Non-pigmented ciliary epithelial cell (primary cell): ENCODE measurements at places on chromosomes 1 and 21.

DNA sequence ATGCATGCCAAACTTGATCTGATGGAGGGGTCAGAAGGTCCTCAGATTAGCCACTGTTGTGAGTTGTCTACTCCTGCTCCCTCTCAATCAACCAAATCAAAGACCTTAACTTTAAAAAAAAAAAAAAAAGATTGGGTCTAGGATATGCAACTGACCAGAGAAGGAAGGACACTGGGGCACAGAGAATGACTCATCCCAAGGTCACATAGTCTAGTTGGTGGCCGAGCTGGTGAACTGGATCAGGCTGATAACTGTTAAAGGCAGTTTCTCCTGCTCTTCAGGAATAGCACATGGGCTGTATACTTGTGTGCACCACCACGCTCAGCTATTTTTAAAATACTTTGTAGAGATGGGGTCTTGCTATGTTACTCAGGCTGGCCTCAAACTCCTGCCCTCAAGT is 14.8 kb upstream of the S100A7 start:
- DNase-seq: no peak

GRCh38 chr21:33470701-33471100 is 9.1 kb downstream of the TMEM50B start:
- DNase-seq: no peak

DNA sequence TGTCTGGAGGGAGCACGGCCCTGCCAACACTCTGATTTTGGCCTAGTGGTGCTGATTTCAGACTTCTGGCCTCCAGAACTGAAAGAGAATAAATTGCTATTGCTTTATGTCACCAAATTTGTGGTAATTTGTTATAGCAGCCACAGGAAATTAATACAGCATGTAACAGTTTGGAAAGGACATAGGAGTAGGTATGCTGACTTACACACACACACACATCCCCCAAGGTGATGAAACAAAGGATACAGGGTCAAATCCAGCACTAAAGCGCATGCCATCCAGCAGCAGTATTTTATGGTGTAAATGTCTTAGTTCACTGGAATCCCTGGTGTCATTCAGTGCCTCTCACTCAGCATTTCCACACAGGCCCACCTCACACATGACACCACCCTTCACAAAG is 72.2 kb upstream of the MAN1A2 start:
- DNase-seq: no peak

- no peak for DNase-seq
Measured at GRCh38 chr1:184860985-184861754, 106.5 kb upstream of the EDEM3 start.

DNA sequence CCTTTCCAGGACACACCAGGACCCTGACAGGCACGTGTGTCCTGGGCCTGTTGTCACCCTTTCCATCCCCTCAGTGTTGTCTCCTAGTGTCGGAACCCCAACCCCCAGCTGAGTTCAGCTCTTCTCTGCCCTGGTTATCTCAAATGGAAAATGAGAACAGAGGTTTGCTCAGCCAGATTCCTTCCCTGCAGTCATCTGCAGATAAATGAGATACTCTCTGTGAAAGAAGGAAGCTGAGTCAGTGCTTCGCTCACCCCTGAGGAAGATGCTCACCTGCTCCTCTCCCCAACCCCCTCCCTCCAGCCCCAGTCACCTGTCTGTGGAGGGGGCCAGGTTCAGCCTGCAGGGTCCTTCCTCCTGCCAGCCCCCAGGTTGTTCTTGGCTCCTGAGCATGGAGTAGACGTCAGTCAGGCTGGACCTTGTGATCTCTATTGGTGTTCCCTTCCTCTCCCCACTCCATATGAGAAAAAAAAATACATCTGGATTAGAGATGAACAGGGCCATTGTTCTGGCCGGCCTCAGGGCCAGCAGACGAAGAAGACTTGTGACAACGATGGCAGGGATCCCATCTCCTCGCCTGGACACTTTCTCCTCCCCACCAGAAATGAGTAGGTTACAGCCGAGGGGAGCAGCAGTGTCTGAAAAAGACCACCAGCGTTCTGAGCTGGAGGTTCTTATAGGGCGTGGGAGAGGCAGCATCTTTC is 20.9 kb downstream of the PHGDH start:
- DNase-seq: no peak

DNA sequence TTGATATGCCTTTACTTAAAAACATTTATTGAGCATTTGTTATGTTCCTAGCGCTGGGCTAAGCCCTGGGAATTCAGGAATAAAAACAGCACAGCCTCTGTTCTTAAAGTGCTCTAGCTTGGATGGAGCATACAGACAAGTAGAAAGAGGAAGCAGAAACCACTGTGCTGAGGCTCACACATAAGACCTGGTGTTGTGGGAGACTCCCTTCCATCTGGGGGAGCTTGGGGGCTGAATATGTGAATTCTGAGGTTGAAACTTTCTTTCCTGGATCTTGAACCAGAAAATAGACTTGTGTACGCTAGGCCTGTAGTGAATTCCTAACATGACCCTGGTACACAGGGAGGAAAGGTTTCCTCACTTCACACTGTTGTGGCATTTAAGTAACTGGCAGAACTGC is 209.9 kb downstream of the ZNF326 start:
- DNase-seq: no peak

GRCh38 chr1:183734543-183735036 is 70.3 kb upstream of the RGL1 start:
- DNase-seq: no peak

DNA sequence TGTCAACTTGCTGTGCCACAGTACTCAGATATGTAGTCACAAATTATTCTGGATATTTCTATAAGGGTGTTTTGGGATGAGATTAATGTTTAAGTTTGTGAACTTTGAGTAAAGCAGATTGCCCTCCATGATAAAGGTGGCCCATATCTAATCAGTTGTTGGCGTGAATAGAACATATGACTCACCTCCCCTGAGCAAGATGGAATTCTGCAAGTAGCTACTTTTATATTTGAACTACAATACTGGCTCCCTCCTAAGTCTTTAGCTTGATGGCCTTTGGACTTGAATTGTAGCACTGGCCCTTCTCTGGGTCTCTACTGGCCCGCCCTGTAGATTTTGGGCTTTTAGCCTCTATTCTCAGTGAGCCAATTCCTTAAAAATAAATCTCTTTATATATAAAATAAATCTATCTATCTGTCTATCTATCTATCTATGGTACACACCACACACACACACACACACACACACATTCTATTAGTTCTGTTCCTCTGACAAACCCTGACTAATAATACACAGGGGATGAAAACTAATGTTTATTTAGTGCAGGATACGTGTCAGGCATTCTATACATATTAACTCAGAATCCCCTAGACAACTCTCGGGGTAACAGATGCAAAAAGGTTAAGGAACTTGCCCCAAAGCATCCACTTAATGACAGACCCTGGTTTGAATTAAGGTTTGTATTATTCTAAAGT is 37.9 kb upstream of the PDC start:
- peak; percentile 54 for DNase-seq

DNA sequence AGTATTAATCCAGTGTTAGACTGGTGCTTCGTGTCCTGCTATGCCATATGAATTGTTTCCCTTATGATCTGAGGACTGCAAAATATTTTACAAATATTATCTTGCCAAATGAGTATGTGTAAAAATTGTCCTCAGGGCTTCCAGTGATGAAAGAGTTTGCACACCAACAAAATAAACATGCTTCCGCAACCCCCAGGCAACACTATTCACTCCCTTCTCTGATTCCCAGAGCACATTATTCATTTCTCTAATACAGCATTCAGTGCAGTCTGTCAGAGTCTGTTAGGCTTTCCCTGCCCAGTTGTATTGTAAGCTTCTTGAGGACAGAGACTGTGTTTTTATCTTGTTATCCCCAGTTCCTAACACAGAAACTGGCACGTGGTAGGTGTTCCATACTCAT is 409.9 kb upstream of the C1orf87 start:
- no peak for DNase-seq

DNA sequence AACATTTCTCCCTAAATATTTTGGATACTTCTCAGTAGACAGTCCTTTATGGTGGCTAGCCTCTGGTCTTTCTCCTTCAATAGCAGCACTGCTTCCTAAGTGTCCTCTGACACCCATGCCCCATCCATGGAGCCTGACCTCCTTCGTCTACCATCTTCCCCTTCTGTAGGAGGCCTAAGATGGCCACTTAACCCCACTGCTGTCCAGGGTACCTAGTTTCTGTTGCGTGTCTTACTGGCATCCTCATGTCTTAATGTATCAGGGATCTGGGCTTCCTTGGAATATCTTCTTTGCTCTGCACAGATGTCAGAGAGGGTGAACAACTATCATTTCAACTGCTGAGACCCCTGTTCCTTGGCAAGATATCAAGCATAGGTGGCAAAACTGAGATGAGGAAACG is 5.4 kb upstream of the KIRREL1 start:
- no peak for DNase-seq

- peak; percentile 62 for DNase-seq
Measured at GRCh38 chr1:67339623-67340343, 32.1 kb downstream of the IL12RB2 start.

GRCh38 chr1:205576011-205576410 is 55.8 kb downstream of the ELK4 start:
- no peak for DNase-seq

- no peak for DNase-seq
Measured at GRCh38 chr1:65066419-65066765, 81.6 kb upstream of the AK4 start.

GRCh38 chr1:31346785-31347184 is 26.1 kb downstream of the FABP3 start:
- no peak for DNase-seq

DNA sequence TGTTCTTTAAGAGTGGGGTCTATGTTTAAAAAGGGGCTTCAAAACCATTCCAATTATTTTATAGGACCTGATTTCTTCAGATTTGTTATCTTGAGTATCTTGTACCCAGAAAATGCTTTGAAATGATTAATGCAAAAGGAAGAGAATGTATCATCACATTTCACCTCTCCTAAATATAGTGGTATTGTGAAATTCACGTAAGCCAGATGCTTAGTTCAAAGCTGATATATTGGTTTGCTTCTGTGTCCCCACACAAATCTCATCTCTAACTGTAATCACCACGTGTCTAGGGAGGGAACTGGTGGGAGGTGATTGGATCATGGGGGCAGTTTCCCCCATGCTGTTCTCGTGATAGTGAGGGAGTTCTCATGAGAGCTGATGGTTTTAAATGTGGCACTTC is 8.5 kb downstream of the SOAT1 start:
- no peak for DNase-seq

DNA sequence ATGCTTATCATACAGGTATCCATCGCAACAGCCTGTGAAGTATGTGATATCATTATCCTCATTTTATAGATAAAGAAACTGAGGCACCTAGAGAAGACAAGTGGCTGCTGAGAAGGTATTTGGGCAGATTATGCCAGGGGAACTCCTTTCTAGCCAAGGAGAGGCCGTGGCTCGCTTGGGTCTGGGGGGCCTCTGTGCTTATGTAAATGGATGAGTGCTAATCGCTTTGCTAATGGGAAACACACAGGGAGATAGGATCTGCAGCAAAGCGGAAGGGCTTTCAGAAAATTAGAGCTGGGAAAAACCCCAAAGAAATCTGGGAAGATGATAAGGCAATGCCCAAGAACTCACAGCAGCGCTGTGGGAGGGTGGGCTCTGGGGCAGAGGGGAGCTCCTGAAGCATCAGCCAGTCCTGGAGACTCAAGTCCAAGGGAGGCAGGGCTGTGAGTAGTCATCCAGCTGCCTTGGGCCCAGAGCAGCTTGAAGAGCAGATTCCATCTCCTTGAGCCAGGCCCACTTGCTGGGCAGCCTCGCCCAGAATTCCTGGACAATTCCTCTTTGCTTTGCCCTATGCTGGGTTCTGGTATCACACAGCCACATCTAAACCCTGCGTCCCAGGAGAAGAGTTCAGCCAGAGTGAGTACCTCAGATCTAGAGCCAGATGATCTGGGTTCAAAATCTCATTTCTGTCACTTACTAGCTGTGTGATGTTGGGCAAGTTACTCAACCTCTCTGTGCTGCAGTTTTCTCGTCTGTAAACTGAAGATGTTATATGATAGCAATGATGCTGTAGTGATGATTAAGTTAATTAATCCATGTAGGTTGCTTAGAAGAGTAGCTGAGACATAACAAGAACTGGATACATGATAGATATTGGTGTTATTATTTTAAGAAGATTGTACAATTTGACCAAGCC is 36.7 kb downstream of the FOXD2 start:
- no peak for DNase-seq

DNA sequence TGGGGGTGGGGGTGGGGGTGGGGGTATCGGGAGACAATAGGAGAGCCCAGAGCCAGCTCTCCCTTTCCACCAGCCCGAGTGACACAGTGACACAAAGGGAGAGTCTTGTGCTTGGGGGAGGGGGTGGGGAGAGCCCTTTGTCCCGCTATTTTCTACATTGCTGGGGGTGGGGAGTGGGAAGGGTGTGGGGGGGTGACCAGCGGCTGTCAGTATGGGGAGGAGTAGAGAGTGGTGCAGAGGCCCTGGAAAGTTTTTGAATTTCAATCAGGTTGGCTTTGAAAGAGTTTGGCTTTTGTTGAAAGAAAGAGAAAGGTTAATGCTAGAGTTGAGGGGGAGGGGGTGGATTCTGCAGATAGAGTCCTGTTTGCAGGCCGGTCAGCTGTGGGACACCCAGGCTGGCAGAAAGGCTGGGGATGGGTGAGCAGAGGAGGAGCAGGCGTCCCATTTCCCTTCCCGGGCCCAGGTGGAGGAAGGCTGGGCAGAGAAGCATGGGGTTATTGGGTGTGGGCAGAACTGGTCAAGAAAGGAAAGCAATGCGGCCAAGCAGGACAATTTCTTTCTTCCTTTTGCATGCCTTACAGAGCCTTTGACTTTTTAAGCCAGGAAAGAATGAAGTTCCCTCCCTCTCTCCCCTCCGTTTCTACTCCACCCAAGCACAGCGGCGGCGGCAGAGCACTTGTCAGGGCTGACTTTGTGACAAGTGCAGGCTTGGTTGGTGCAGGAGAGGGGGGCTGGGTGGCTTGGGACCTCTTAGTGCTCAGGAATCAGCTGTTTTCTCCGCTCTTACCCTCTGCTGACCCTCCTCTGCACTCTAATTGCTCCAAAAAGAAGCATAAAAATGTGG is 96.2 kb downstream of the RNF220 start:
- no peak for DNase-seq

- DNase-seq: no peak
Measured at GRCh38 chr1:6328091-6328490, 65.5 kb downstream of the ACOT7 start.

- DNase-seq: no peak
Measured at GRCh38 chr21:42559326-42559725, 45.7 kb downstream of the SLC37A1 start.

GRCh38 chr1:79303040-79303439 is 296.5 kb upstream of the ADGRL4 start:
- DNase-seq: no peak

GRCh38 chr1:33301273-33301984 is 19.5 kb downstream of the A3GALT2 start:
- no peak for DNase-seq

GRCh38 chr1:58358346-58358745 is 188.2 kb downstream of the OMA1 start:
- no peak for DNase-seq

DNA sequence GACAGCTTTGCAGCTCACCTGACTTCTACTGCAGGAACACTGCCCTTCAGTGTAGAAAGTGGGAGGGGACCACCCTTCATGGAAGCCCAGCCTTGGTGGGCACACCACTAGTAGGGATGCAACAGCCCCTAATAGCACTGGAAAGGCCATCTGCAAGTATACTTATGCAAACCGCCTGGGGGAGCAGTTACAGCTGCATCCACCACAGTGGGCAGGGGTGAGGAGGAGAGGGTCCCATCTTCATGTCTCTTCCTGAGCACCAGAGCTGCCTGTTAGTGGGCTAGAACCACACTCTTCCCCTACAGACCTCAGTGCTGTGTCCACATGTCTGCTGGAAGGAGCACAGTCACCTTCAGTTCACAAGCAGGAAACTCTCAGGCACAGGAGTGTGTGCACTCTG is 66.2 kb upstream of the LHX8 start:
- DNase-seq: no peak
